ENCODE measurements at places on chromosomes 5 and 9.
A peak's percentile ranks its signal among the peaks of the same experiment; 100 is the strongest.

DNA sequence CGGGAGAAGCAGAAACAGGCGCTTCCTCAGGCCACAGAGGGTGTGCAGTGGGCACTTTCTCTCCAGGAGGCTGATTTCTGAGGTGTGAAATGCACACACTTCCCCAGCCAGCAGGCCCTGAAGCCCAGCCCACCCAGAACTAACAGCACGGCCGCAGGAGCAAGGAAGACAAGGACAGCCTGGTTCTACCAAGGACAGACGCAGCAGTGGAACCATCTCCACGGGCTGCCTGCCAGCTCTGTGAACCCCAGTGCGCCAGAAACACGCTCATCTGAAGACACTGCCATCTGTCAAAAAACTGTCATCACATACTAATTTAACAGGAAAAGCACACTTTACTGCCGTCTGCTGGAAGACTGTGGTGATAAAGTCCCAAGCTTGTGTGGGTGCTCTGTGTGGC, 40.7 kb downstream of the MAPK9 start:
- DNase-seq: no peak

GRCh38 chr5:74627646-74628279, 12.8 kb downstream of the ENC1 start:
- no peak for DNase-seq

DNA sequence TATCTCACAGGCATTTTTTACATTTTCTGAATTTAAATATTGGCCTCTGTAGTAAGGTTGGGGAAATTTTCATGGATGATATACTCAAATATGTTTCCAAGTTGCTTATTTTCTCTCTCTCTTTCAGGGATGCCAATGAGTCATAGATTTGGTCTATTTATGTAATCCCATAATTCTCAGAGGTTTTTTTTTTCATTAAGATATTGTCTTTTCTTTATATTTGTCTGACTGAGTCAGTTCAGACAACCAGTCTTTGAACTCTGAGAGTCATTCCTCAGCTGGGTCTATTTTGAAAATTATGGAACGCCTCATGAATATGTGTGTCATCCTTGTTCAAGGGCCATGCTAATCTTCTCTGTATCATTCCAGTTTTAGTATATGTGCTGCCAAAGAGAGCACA, 223.2 kb downstream of the PCSK1 start:
- no peak for DNase-seq

- no peak for DNase-seq
Observed at GRCh38 chr5:159053216-159053615, 46.5 kb downstream of the EBF1 start.

- DNase-seq: peak; percentile 53
Observed at GRCh38 chr5:9421884-9422283, 124.0 kb downstream of the SEMA5A start.

All from LNCaP clone FGC (cell line).